ENCODE measurements at places on chromosomes 6 and 20. TPM values are rescaled to one million over a fixed set of nuclear protein-coding genes. Genes with fewer than 3 reads are reported as not detected.

GRCh38 chr6:22141241-22141745, 155.5 kb downstream of the PRL start:
- DNase-seq: no peak

DNA sequence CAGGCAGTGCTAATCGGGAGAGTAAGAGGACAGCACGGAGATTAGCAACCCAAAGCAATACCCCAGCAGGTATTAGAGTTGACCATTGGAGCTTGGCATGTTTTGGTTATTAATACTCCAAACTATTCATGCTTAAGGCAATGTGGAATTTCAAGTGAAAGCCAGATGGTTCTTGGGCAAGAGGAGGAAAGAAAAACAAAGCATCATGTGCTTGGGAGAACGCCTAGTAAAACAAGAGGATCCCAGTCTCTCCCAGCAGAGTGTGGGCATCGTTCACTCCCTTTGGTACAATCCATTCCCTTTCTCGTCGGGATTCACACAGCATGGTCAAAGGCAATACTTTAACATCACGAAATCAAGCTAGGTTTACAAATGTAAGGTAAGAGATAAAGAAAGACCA, 349.8 kb downstream of the PRKN start:
- DNase-seq: no peak

Gene ARFRP1
- 49.0 TPM for total RNA-seq

GRCh38 chr6:111210194-111210728, 123.0 kb downstream of the SLC16A10 start:
- peak; percentile 27 for DNase-seq

GRCh38 chr6:125300992-125301434, 754 bp downstream of the HDDC2 start:
- no peak for DNase-seq

DNA sequence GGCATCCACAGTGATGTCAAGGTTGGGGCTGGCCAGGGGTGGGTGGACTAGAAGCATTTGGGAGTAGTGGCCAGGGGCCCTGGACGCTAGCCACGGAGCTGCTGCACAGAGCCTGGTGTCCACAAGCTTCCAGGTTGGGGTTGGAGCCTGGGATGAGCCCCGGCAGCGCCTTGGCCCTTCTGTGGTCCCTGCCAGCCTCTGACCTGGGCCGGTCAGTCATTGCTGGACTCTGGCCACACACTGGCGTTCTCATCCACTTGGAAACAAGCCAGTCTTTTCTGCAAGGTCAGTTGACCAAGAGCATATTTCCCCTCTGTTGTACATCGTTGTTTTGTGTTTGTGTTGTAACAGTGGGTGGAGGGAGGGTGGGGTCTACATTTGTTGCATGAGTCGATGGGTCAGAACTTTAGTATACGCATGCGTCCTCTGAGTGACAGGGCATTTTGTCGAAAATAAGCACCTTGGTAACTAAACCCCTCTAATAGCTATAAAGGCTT, 8.4 kb downstream of the PSMA7 start:
- no peak for DNase-seq

Gene NOX3
- total RNA-seq: not detected

- no peak for DNase-seq
Measured at GRCh38 chr6:41796474-41796873, 9.0 kb downstream of the TOMM6 start.

Gene CDH26
- total RNA-seq: 0.29 TPM

GRCh38 chr6:167817729-167818128, 9.0 kb upstream of the AFDN start:
- no peak for DNase-seq

GRCh38 chr6:160737934-160738333, 35.9 kb downstream of the PLG start:
- DNase-seq: no peak

Gene KLHDC3
- total RNA-seq: 109 TPM

Gene TBPL1
- total RNA-seq: 40.5 TPM

DNA sequence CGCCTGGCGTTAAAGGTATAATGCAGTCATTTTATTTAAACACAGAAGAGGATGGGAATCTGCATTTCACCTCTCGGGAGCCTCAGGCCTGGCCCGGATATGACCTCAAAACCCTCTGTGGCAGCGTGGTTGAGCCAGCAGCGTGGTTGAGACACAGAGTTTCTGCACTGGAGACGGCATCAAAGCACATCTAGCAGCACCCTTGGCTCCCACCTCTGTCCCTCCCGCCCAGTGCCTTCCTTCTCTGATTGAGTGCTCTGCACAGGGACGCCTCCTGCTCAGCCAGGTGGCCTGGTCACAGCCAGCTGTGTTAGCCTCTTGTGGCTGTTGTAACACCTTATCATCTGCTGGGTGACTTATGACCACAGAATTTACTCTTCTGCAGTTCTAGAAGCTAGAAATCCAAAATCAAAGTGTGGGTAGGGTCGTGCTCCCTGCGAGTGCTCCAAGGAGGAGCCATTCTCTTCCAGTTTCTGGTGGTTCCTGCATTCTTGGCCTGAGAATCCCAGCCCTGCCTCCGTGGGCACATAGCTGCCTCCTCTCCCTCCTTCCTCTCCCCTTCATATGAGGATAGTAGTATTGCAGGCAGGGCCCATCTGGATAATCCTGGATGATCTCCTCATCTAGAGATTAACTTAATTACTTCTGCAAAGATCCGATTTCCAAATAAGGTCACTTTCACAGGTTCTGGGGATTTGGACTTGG, 156.7 kb downstream of the SYCP2 start:
- DNase-seq: no peak

DNA sequence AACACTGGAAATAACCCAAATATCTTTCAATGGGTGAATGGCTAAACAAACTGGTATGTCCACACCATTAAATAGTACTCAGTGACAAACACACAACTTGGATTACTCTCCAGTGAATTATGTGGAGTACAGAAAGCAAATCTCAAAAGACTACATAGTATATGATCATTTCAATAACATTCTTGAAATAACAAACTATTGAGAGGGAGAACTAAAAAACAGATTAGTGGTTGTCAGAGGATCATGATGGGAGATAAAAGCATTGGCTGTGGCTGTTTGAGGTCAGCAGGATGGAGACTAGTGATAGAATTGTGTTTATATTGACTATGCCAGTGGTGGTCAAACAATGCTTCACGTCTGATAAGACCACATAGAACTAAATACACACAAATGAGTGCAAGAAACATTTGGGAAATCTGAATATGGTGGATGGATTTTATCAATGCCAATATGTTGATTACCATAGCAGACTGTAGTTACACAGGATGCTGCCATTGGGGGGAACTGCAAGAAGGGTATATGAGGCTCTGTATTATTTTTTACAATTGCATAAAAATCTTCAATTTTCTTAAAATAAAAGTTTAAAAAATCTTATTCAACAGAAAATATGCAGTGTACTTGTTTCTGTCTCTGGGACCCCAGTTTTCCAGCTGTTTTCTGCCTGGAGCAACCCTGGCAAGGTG, 242.0 kb downstream of the TBXT start:
- no peak for DNase-seq

DNA sequence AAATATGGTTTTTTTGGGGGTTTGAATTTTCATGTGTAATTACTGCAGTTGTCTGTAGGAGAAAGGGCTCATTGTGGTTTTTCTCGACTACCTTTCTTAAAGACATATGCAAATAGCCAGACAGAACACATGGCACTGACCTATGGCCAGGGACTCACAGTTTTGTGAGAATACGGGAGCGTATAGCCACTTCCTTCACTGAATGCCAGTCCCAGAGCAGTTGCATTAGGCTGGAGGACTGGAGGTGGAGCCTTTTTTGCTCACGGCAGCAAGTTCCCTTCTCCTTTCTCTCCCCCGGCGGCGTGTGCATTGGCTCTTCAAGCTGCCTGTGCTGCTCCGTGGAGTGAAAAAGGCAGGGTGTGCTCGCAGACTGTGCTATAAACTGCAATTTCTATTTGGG, 114.9 kb downstream of the AKAP7 start:
- DNase-seq: no peak
